ENCODE measurements at places on chromosomes 3 and 15. TPM values are rescaled to one million over a fixed set of nuclear protein-coding genes. Genes with fewer than 3 reads are reported as not detected.

DNA sequence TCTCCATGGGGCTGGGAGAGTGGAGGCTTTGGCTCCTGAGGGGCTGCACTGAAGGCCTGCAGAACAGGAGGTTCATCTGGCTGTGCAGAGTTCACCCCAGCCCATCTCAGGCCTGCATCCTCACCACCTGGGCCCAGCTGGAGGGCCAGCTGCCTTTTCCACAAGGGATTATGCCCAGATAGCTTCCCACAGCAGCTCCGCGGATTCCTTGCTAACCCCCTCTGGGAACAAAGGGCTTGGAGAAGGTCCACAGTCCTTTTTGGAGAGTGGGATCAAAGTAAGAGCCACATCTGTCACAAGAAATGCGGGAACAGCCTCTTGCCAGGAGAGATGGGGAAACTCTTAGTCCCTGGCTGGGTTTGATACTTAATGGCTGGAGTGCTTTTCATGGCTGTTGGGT, 164.7 kb upstream of the RGMA start:
- no peaks in the 10 kb centered on the region for H3K27me3 ChIP-seq
- H3K27ac ChIP-seq = no peak overlapping the region
- DNase-seq = no peak
- H3K36me3 ChIP-seq = no peaks in the 10 kb centered on the region
- no peak overlapping the region for H3K4me3 ChIP-seq

GRCh38 chr3:121621491-121621890, 28.3 kb downstream of the FBXO40 start:
- no peak for DNase-seq
- no peak overlapping the region for H3K27ac ChIP-seq
- H3K4me1 ChIP-seq = no peaks in the 10 kb centered on the region
- H3K36me3 ChIP-seq = no peaks in the 10 kb centered on the region

HYPK gene
- total RNA-seq = 17.9 TPM

DNA sequence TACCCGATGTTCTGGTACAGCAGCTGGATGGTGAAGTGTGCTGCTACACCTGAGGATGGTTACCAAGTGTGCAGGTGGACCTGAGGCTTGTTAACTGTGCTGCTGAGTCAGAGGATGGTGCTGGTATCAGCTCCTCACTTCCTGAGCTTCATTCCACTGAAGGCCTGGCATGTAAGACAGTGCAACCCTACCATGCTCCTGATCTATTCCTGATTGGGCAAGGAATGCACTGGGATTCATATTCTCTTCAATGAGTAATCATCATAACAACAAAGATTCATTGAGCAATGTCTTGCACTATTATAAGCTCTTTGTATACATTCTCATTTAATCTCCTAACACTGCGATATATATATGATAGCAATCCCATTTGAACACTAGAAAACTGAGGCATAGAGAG, 62.9 kb upstream of the THSD4 start:
- no peak overlapping the region for H3K27ac ChIP-seq
- no peaks in the 10 kb centered on the region for H3K36me3 ChIP-seq
- no peak for DNase-seq
- no peak overlapping the region for H3K4me3 ChIP-seq

CCR9 gene
- total RNA-seq = not detected

- H3K27ac ChIP-seq = peak overlapping the region; percentile 35
- no peaks in the 10 kb centered on the region for H3K27me3 ChIP-seq
- H3K36me3 ChIP-seq = no peaks in the 10 kb centered on the region
- peaks cover 13% of the 10 kb centered on the region for H3K4me1 ChIP-seq
- DNase-seq = no peak
These were observed 63.4 kb upstream of the ANKRD28 start for GRCh38 chr3:15861163-15861562.

IQCB1 gene
- total RNA-seq = 36.4 TPM

DNA sequence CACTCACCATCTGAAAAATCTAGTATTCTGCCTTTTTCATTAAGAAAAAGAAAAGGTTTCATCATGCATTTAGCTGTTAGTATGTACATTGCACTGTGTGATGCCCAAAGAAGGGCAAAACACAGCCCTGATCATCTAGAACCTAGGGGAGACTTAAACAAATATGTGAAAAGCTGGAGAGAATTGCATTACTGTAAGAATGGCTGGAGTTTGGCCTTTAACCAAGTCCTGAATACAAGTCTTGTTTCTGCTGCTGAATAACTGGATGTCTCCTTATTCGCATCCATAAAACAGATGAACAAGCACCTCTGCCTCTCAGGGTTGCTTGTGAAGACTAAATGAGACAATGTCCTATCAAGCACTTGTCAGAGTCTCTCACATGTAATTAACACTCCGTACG, 233.4 kb upstream of the LRTM1 start:
- no peaks in the 10 kb centered on the region for H3K4me1 ChIP-seq
- H3K4me3 ChIP-seq = no peak overlapping the region
- no peak for DNase-seq

DNA sequence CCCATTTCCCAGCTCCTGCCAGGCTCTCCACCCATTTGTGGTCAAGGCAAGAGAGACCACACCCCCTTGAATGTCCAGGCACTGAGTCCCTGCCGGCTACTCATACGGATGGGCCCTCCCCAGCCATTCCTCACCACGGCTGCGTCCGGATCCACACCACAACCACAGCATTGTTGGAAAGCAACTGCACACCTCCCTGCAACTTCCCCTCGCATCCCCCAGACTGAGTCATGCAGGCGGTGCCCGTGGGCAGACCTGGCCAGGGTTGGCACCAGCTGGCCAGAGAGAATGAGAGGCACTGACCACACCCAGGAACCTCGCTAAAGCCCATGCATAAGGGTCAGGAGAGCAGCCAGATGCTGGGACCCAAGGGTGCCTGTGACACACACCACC, 30.5 kb downstream of the LOXL1 start:
- H3K4me3 ChIP-seq = no peak overlapping the region
- H3K27ac ChIP-seq = no peak overlapping the region
- no peaks in the 10 kb centered on the region for H3K4me1 ChIP-seq
- DNase-seq = peak; percentile 21

- H3K27ac ChIP-seq = no peak overlapping the region
- DNase-seq = no peak
- no peaks in the 10 kb centered on the region for H3K36me3 ChIP-seq
- no peaks in the 10 kb centered on the region for H3K4me1 ChIP-seq
These were observed 260.1 kb upstream of the ARL6 start for GRCh38 chr3:97504463-97504862.

DNA sequence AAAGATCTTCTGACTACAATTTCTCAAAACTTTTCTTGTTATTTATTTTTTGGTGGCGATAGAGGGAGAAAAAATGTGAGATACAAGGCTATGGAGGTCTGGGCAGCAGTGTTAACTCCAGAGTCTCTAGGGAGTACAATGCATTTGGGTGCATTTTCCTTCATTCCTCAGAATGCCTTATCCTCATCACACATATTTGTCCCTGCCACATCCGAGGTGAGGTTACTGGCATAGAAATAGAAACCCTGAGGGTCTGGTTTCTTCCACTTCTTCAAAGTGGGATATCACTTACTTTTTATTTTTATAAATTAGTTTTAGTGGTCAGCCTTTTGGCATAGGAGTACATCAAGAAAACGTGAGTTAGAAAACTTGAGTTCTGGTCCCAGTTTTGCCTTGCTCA, 150.4 kb downstream of the TIGIT start:
- no peaks in the 10 kb centered on the region for H3K4me1 ChIP-seq
- no peak overlapping the region for H3K27ac ChIP-seq
- no peaks in the 10 kb centered on the region for H3K27me3 ChIP-seq
- no peak for DNase-seq

DNA sequence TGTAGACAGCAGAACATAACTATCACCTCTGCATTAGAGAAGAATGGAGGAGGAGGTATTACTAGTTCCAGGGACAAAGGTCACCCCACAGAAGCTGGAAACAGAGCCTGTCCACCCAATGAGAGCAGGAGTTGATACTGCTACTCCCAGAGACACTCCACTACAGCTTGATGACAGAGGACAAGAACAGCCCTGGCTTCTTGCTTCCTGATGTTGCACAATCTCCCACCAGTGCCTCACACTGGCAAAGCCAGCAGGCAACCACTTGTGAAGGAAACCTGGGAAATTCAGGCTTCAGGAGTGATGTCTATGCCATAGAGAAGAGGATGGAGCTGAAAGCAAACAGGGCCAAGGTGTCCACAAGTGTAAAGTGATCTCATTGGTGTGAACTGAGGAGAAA, 78.0 kb upstream of the POU1F1 start:
- H3K4me3 ChIP-seq = no peak overlapping the region
- no peak overlapping the region for H3K27ac ChIP-seq
- H3K36me3 ChIP-seq = no peaks in the 10 kb centered on the region
- DNase-seq = peak; percentile 45
- no peaks in the 10 kb centered on the region for H3K27me3 ChIP-seq

- no peaks in the 10 kb centered on the region for H3K4me1 ChIP-seq
- no peaks in the 10 kb centered on the region for H3K27me3 ChIP-seq
- H3K27ac ChIP-seq = no peak overlapping the region
- no peak for DNase-seq
These were observed 485.4 kb downstream of the CNTN6 start for GRCh38 chr3:1578124-1578806.

DNA sequence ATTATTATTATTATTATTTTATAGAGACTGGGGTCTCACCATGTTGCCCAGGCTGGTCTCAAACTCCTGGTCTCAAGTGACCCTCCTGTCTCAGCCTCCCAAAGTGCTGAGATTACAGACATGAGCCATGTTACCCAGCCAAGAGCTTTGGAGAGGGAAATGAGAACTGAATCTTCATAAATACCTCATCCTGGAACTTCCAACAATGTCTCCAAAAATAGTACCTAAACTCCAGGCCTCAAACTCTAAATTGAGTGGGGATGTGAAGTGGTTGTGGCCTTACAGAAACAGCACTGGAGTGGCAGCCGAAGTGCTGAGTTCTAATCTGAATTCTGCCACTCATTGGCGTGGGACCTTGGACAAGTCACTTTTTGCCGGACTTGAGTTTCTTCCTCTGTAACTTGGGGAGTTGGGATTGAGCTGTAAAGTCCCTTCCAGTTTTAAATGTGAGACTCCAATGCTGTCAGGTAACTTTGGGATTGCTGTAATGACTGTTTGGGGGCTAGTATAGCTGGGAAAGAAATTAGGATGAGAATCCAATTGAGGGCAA, 10.0 kb upstream of the SRP14 start:
- H3K27ac ChIP-seq = no peak overlapping the region
- no peaks in the 10 kb centered on the region for H3K36me3 ChIP-seq
- H3K27me3 ChIP-seq = no peaks in the 10 kb centered on the region
- H3K4me3 ChIP-seq = no peak overlapping the region
- H3K4me1 ChIP-seq = peaks cover 31% of the 10 kb centered on the region

DNA sequence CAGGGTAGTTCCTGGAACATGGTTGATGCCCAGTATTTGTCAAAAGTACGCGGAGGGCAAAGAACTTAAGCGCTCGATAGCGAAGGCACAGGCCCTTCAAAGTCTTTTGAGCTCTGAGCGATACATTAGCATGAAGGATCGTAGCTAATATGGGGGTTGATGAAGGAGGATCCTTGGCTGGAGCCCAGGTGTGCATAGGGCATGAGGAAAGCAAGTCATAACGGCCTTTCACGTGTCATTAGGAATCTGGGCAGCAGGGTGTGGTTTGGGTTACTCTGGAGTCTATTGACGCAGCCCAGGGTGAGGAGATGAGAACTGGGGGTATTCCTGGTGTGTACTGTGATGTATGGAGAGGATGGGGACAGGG, 31.7 kb downstream of the SPINK8 start:
- DNase-seq = peak; percentile 39
- peaks cover 13% of the 10 kb centered on the region for H3K4me1 ChIP-seq
- no peaks in the 10 kb centered on the region for H3K36me3 ChIP-seq

DNA sequence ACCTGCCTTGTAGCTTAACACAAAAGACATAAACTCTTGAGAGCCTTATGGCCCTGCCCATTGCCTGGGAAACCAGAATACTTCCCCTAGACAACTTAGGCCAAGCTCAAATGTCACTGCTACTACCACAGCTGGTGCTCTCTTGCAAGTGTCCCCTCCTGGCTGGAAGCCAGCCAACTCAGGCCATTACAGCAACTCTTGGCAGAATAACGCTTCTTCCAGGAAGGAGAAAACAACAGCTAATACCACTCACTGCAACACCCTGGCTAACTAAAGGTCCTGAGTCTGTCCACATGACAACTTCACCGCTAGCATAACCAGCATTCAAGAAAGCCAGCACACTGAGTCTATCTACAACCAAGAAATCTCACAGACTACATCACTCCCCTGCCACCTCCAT, 5.1 kb upstream of the B4GALT4 start:
- no peaks in the 10 kb centered on the region for H3K27me3 ChIP-seq
- no peak for DNase-seq
- no peak overlapping the region for H3K27ac ChIP-seq
- H3K4me1 ChIP-seq = peaks cover 7% of the 10 kb centered on the region
- H3K36me3 ChIP-seq = no peaks in the 10 kb centered on the region

DNA sequence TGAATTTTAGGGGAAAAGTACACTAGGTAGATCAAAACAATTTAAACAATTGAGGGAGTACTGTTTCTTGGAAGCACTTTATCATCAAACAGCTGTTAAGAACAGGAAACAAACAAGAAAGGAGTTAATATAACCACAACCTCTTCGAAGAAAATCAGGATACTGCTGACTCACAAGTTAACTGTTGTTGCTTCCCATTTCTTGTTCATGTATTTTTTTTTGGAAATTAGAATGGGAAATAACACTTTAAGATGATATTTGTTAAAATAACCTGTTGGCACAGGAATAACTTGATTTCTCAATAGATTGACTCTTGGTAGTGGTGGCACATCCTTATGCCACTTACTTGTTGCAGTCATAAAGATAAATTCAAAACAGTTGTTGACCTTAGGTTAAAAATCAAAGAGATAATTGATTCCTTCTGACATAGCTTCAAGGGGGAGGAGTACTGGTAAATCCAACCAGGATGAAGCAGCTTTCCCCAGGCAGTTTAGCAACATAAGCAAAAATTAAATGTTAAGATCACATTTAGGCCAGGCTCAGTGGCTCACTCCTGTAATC, 3.3 kb downstream of the BNIP2 start:
- H3K4me3 ChIP-seq = no peak overlapping the region
- no peak for DNase-seq
- no peaks in the 10 kb centered on the region for H3K36me3 ChIP-seq
- H3K27ac ChIP-seq = no peak overlapping the region

GRCh38 chr15:34018021-34018645, 20.9 kb downstream of the AVEN start:
- no peak for DNase-seq
- H3K36me3 ChIP-seq = no peaks in the 10 kb centered on the region
- no peak overlapping the region for H3K4me3 ChIP-seq
- no peak overlapping the region for H3K27ac ChIP-seq
- H3K4me1 ChIP-seq = no peaks in the 10 kb centered on the region

TFDP2 gene
- total RNA-seq = 32.5 TPM

TICRR gene
- 24.1 TPM for total RNA-seq

ARHGEF26 gene
- total RNA-seq = 20.8 TPM

CORO2B gene
- total RNA-seq = 0.21 TPM

GPR160 gene
- 16.1 TPM for total RNA-seq

- H3K4me1 ChIP-seq = no peaks in the 10 kb centered on the region
- H3K36me3 ChIP-seq = no peaks in the 10 kb centered on the region
- no peak for DNase-seq
- no peak overlapping the region for H3K27ac ChIP-seq
- no peaks in the 10 kb centered on the region for H3K27me3 ChIP-seq
These were observed 23.1 kb downstream of the XRN1 start for GRCh38 chr3:142424754-142425153.

PPCDC gene
- total RNA-seq = 14.7 TPM
